ENCODE measurements at places on chromosomes 1 and 21. TPM values are rescaled to one million over a fixed set of nuclear protein-coding genes. Genes with fewer than 3 reads are reported as not detected.
A peak's percentile ranks its signal among the peaks of the same experiment; 100 is the strongest.

The FAM151A gene
- total RNA-seq = not detected

GRCh38 chr1:51605961-51606723, 10.8 kb upstream of the OSBPL9 start:
- DNase-seq = no peak

GRCh38 chr21:41357546-41357945, 4.3 kb upstream of the MX2 start:
- no peak for DNase-seq

GRCh38 chr1:19735440-19736127, 64.1 kb downstream of the TMCO4 start:
- peak; percentile 54 for DNase-seq

DNA sequence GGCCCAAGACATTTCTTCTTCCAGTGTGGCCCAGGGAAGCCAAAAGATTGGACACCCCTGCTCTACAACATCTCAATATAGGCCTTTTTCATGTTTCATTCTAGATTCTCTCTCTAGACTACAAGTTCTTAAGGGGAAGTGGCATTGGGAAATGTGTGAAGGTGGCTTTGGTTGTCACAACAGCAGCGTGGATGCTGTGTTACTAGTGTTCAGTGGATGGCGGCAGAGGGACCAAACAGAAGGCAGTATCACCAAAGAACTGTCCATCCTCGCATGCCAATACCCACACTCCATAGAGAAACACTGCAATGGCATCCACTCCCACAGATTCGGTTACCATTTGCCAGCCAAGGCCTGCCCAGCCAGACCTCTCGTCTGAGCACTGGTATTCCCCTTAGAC, 24.3 kb upstream of the IFNAR2 start:
- DNase-seq = no peak

- DNase-seq = no peak
These were observed 42.3 kb downstream of the PLEKHO1 start for GRCh38 chr1:150192012-150192411.

DNA sequence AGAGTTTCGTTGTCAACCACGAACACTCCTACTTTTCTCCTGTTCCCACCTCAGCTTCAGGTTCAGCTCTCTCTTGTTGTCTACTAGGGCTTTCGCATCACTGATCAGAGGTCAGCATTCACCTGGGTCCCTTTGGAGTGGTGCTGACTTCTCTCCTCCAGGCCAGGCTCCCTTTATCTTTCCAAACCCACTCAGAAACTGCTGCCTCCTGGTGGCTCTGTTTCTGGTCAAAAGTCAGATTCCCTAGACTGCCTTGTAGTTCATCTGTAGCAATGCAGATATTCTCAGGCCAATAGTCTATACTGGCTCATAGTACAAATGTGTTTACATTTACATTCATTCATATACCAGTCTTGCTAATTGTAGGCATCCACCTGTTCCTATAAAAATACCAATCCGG, 6.4 kb upstream of the ERI3 start:
- no peak for DNase-seq
